ENCODE measurements at places on chromosomes 4 and X. TPM values are rescaled to one million over a fixed set of nuclear protein-coding genes. Genes with fewer than 3 reads are reported as not detected.

- DNase-seq, result no peak
Measured at GRCh38 chr4:82367438-82368097, 6.2 kb downstream of the HNRNPD start.

DNA sequence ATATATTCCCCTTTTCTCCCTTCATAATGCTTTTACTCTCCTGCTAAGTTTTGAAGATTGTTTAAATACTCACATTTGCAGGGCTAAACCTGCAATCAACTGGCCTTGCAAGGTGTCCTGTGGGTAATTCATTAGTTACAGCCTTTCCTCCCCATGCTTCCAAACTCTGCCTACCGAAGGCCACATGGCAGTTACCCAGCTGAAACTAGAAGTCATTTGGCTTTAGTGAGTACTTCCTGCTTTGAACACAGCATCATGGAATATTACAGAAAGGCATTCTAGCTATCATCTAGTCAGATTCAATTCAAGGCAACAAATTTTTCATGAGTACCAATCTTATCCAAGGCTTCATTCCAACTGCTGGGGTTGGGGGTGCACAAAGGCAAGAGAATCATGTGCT, 55.6 kb downstream of the SRPX start:
- DNase-seq, result no peak

DNA sequence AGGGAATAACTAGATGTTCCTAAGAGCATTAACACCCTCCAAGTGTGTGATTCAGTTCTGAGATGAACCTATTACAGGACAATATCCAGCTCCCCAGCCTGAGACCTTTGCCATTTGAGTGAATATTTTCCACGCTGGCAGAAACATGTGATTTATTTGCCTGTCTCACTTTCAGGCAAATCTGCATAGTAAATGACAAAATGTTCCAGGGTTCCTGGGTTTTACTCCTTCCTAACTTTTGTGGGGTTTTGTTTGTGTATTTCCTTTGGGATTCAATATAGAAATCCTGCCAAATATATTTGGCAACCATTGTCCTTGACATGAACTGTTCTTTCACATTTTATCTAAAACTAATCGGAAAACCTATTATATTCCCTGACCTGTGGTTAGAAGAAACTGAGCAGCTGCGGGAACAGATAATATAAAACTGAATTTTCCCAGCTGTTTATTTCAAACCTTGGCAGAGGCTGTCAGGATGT, 12.5 kb downstream of the F8 start:
- DNase-seq, result no peak

- no peak for DNase-seq
Measured at GRCh38 chr4:74175379-74175778, 17.5 kb downstream of the MTHFD2L start.

DNA sequence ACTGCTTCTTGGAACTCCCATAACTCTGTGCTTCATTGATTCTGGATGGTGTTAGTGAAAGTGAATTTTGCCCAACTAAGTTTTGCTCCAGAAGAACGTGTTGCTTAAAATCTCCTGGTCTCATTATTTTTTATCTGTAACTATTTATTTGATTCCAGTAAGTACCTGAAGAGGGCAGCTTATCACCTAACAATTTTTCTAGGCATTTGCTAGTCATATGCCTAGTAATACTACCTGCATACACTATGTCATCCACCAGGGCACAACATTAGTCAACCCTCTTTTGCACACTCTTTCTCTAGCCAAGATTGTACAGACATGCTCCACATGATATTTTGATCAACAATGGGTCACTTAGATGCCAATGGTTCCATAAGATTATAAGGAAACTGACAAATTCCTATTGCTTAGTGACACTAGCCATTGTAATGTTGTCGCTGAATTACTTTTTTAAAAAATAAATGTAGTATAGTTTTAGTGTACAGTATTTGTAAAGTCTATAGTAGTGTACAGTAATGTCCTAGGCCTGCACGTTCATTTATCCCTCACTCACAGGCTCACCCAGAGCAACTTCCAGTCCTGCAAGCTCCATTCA, 499.9 kb upstream of the AADAT start:
- DNase-seq, result no peak

- no peak for DNase-seq
Measured at GRCh38 chr4:1338752-1339414, 8.1 kb upstream of the UVSSA start.

- no peak for DNase-seq
Measured at GRCh38 chrX:96924581-96924980, 40.9 kb downstream of the RPA4 start.

DNA sequence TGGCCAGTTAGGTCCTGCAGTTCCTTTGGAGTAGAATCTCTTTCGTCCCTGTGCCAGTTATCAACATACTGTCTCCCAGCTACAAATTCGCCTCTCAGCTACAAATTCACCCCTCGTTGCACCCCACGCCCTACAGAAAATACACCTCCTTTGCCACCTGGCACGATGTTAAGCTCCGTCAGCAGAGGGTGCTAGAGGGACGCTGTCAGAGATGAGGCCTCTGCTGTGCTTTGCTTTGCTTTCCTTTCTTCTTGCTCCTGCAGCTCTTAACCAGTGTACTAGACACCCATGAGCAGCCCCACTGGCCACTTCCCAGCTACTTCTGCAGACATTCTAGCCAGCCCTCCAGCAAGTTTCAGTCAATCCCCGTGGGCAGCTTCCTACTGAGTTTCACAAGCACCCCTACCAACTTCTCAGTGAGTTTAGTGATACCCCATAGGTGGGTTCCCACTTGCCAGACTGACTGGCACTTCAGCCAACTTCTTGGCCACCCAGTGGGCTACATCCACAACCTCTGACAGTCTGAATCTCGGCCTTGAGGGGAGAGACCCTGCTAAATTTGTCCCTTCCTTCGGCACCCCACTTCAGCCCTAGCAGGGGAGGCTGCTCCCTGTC, 21.8 kb downstream of the HAUS3 start:
- peak; percentile 84 for DNase-seq

DNA sequence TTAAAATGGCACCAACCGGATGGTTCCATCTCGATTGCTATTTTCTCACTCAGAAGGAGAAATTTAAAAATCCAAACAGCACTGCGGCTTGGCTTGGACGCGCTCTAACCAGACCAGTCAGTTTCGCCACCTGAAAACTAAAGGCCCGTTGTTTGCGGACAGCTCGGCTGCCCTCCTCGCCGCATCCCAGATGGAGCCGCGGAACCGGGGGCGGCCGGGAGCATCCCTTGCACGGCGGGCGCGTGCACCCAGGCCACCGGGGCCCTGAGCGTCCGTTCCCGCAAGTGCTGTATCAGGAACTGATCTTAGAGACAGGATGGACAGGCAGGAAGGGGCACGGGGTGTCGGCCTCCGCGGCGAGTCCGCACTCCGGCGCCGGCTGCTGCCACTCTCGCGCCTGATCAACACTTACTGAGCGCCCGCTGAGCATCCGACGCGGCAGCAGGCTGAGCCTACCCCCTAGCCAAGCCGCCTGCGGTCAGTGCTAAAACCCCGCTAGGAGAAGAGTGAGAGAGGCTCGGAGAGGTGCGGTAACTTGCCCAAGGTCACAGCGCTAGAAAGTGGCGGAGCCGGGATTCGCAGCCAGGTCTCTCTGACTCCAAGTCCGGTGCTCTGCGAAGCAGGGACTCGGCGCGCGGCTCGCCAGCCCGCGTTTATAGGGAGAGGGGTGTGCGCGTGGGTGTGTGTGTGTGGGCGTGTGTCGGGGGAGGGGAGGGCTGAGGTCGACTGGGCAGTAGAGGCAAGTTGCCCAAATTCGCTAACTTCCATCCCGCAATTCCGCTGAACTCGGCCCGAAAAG, at the start of gene CITED1:
TSS of gene CITED1 (minus strand) at position 629 of the 799 bp plus-strand sequence. CDS start 3,045 bp downstream, outside the sequence.
- no peak for DNase-seq

DNA sequence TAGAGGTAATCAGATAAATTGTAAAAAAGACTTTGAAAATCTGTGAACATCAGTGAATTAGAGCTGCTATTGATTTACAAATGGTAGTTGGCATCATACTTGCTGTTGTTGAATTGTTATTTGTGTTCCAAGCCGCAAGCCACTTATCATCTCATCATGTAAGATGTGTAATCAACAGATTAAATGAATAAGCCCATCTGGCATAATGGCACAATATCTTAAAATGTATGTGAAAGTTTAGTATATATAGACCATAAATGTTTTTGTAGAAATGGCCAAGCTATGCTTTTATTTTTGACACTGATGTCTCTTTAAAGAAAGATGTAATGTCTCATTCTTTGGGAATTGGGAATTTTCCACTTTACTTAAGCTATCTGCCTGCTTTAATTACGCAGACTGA, 682.6 kb upstream of the GNPDA2 start:
- no peak for DNase-seq

DNA sequence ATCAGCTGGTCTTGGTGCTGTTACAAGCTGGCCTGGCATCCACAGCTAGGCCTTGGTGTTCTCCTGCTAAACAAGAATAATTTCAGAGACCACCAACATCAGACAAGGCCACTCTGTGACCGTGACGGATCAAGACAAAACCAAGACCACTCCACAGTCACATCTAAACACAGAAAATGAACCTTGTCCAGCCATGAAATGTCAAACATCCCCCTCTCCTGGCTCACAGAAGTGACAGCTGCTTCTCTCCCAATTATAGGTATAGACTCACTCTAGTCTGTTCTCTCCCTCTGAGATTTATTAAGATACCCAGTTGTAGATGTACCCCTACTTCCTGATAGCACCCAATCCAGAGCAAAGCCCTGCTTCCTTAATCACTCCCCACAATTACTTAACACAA, 40.4 kb downstream of the EFHC2 start:
- no peak for DNase-seq

DNA sequence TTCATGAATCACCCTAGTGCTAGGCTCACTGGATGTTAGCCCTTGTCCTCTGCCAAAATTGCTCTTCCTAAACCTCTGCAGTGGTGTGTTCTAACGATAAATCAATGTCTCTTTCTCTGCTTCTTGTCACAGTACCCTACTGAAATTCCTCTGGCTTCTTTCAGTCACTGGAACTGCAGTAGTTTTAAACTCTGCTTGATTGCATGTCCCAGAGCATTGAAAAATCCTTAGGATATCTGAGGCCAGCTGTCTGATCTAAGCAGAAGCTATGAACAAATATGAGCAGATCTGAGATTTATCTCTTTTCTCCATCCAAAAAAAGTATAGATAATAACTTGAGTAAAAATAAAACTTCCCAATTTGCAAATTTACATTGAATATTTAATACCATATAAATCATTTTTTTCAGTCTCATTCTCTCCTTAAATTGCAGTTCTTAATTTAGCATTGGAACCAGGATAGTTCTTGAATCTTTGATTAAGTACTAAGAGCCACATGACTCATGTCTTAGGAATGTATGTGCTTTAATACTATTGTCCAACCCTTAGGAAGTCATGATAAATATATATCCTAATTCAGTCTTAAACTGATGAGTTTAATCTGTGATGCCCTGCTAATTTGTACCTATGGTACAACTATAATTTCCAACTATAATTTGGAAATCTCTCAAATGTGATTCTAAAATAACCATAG, 169.7 kb downstream of the PDHA2 start:
- no peak for DNase-seq

- DNase-seq, result no peak
Measured at GRCh38 chrX:18149454-18149853, 71.2 kb downstream of the BEND2 start.

- DNase-seq, result no peak
Measured at GRCh38 chr4:48380583-48381167, 39.3 kb downstream of the SLAIN2 start.

DNA sequence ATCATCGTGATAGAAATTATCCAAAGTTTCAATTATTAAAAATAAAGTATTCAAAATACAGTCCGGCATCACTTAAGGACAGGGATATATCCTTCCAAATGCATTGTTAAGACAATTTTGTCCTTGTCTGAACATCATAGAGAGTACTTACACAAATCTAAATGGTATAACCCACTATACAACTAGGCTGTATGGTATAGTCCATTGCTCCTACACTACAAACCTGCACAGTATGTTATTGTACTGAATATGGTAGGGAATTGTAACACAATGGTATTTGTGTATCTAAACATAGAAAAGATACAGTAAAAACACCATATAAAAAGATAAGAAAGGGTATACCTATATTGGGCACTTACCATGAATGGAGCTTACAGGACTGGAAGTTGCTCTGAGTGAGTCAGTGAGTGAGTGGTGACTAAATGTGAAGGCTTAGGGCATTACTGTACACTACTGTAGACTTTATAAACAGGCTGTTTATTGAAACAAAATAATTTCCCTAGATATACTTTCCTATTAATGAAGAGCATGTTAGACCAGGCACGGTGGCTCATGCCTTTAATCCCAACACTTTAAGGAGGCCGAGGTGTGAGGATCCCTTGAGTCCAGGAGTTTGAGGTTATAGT, 44.8 kb upstream of the PTPN13 start:
- no peak for DNase-seq

- no peak for DNase-seq
Measured at GRCh38 chrX:74249963-74250362, 54.0 kb upstream of the ZCCHC13 start.

- DNase-seq, result no peak
Measured at GRCh38 chr4:100461807-100462605, 55.8 kb downstream of the EMCN start.

DNA sequence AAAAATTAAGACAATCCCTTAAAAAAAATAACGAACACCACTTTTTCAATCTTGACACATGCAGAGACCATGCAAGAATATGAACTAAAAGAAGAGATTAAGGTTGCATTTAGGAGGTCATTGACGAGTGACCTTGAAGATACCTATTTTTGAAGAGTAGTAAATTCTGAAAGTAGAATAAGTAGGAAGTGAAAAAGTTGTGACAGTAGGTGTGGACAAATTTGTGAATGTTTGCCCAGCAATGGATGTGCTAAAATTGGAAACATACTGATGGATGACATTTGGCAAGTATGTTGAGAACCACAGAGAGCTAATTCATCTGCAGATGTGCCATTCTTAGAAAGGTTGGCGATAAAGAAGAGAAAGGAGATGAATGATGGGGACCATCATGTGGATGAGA, 213.7 kb upstream of the VCX3A start:
- no peak for DNase-seq

DNA sequence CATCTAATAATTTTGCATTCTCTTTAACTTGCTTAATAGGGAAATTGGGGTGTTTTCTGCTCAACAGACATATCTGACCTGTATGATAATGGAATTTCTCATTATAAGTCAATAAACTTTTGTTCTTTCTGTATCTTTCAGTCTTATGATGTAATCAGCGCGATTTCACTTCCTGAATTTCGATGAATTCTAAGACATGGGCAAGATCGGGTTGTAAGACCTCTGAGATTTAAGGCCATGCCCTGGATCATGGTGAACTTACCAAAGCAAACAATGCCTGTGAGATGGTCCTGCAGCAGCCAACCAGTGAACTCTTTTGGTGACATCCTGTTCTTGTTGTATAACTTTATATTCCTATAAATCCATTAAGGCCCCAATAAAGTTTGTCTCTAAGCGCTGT, 88.1 kb downstream of the NBDY start:
- DNase-seq, result no peak

- no peak for DNase-seq
Measured at GRCh38 chrX:49853661-49854060, 24.6 kb downstream of the PAGE4 start.

Gene MEPE
- not detected for total RNA-seq

Gene IBSP
- total RNA-seq, result not detected

Gene SASH3
- 114 TPM for total RNA-seq

Gene IL2
- 110 TPM for total RNA-seq

Gene SPARCL1
- not detected for total RNA-seq

Gene NDP
- not detected for total RNA-seq

Gene MAGEC3
- total RNA-seq, result not detected

Gene NXF2B
- total RNA-seq, result not detected

Gene MAGEA2
- not detected for total RNA-seq

Gene SH3TC1
- total RNA-seq, result 22.2 TPM

Measured in activated naive CD4-positive, alpha-beta T cell treated with anti-CD3 and anti-CD28 coated beads, Interleukin-2, amount 50 U/mL, for 72 hours (primary cell).